HS-27A (cell line): ENCODE measurements at places on chromosomes 6 and 20.
A peak's percentile ranks its signal among the peaks of the same experiment; 100 is the strongest.

GRCh38 chr6:68901044-68901443 lies 266.0 kb downstream of the ADGRB3 start:
- DNase-seq: no peak

DNA sequence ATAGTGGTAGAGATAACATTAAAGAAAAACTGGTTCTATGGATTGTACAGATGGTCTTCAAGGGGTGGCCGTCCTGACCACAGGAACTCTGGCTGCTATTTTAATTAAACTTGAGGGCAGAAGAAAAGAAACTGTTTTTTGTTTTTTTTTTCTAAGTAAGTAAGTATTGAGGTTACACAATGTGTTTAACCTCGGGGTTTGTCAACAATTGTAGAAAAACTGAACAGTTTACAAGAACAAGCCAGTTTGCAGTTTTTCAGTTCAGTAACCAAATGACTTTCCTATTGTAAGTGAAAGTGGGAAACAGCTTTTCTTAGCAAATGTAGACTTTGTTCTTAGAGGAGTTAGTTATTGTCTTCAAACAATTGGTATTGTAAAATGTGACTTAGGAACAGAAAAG lies 77.0 kb downstream of the PLCB1 start:
- no peak for DNase-seq

GRCh38 chr20:40317156-40317790 lies 371.8 kb downstream of the MAFB start:
- DNase-seq: no peak

DNA sequence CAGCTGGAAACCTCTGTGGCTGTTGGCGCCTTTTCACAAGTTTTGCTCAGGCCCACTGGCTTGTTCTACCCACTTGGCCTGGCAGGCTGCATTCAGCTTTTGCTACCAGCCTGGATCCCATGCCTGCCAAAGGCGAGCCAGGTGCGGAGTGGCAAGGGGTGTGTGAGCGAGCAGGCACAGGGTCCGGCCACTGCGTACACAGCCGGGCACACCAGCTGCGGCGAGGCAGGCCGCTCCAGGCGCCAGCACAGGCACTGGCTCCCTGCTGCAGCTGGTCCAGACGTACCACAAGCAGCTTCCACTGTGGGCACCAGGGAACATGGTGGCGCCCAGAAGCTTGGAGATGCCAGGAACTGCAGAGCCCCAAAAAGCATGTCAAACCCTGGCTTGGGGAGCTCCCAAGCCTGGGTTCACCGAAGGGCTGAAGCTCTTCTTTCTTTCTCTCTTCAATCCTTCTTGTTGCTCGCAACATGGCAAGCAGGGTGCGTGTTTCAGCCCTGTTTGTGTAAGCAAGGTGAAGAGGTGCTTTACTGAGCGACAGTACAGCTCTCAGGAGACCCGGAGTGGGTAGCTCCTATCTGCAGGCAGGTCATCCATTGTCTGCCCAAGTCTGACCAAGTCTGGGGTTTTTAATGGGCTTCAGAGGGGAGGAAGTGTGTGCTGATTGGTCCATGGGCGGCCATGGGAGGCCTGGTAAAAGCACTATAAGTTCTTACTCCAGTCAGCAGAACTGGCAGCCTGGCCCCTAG lies 32.6 kb upstream of the GRM4 start:
- DNase-seq: no peak

DNA sequence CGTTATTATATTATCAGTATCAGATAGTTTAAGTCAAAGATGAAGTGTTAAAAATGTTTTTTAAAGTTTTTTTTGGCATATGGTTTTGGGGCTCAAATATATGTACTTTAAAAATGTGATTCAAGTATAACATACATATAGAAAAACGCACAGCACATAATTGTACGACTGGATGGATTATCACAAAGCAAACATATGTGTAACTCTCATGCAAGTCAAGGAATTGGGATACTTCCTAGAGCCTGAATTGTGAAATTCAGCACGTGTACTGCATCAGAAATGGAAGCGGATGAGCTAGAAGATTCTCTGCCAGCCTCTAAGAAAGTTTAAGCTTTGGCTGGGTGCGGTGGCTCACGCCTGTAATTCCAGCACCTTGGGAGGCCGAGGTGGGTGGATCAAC lies 340.9 kb downstream of the PRL start:
- no peak for DNase-seq

DNA sequence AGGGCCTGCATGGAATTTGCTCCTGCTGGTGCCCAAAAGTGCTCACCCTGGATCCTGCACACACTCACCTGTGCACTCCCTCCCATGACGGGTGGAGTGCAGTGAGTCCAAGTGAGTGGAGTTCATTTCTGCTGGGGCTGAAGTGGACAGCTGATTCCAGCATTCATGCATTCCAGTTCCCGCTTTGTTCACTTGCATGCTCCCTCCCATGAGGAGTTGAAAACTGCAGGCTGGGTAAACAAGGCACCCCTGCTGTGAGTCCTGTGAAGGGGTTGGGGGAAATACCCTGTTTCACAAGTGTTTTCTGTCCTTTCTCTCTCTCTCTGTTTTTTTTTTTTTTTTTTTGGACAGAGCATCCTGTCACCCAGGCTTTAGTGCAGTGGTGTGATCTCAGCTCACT lies 454.1 kb upstream of the NOX3 start:
- no peak for DNase-seq

DNA sequence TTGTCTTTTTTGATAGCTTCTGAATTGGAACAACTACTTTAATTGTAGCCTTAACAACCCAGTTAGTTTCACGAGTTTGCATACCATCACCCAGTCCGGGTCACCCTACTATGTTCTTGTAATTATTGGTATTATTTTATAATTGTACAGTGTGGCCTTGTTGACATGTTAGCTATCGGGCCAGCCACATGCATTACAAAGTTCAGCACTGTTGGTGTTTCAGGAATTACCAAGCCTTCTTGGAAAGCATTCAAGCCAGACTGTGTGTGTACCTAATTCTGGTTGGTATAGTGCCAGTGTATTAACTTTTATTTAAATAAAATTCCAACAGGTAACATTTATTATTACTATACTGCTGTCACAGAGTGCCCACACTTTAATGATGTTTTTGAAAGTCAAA lies 150.9 kb downstream of the JARID2 start:
- no peak for DNase-seq

GRCh38 chr6:41914869-41915530 lies 5.9 kb downstream of the MED20 start:
- no peak for DNase-seq

GRCh38 chr6:87200469-87201175 lies 45.3 kb downstream of the ZNF292 start:
- DNase-seq: no peak

DNA sequence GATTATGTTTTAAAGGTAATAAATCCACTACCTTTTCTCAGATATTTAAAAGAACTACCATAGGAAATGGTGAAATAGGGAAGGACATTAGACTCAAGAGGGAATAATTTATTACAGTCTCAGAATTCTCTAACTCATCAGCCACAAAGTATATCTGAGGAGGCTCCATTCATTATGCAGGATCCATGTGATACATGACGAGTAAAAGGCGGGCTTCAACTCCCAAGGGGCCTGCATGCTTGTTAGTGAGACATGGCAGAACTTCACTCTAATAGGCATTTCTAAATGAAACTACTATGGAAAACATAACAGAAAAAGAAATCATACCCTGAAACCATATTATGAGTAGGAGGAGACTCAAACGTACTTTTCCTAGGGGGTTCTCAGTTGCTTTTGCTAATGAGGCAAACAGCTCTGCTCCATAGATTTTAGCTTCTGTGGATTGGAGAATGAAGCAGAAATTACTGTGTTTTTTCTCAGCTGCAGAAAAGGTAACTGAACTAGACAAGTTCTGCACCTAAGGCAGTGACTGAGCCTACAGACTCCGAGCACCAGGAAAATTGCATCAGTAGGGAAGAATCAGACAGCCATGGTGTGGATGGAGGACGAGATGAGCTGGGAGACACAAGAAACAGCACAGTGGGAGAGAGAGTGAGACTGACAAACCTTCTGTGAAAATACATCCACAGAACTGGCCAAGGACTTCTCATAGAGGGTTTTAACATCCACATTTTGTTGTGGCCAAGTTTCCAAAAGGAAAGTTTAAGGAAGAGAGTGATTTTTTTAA lies 254.6 kb upstream of the PRDM1 start:
- DNase-seq: no peak

- no peak for DNase-seq
Measured at GRCh38 chr6:64050590-64050989, 415.0 kb downstream of the PHF3 start.

DNA sequence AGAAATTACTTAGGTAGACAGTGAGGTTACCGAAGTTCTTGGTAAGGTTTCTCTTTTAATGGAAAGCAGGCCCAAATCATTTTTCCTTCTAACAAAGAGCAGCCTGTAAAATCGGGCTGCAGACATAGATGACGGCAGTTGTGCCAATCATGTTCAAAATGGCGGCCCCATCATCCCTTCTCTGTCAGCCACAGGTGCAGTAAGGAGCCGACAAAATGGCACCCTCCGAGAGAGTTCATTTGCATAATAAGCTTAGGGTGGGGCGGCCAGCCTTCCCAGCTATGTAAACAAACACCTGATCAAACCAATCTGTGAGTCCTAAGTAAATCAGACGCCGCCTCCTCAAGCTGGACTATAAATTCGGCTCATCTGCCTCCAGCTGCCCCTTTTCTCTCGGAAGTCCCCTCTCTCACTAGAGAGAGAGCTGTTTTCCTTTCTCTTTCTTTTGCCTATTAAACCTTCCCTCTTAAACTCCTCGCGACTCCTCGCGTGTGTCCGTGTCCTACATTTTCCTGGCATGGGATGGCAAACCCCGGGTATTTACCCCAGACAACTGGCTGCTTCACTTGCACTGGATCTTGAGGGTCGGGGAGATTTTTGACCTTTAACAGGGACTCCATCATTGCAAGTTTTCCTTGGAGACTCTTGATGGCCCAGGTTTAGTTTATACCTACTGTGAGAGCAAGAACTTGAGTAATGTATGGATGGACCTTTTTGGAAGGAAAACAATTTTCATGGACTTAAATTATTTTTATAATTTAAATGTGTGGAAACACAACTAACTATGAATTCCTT lies 8.9 kb upstream of the DDR1 start:
- no peak for DNase-seq

GRCh38 chr20:36848677-36849076 lies 27.3 kb upstream of the TLDC2 start:
- no peak for DNase-seq

DNA sequence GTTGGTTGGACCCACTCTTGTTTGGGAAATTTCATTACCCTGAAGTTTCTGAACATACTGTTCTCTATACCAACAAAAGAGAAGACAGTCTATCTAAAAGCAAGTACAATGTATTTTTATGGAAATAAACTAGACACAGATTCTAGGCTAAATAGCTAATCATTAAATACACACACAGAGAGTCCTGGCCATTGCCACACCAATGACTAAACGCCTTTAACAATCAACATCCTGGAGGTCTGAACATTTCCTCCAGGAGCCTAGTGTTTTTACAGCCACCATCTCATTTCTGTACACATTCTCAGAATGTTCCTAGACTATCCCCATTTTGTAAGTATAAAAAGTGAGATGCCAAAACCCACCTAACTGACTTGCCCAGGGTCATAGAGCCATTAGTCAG lies 141.6 kb upstream of the RREB1 start:
- DNase-seq: no peak

- no peak for DNase-seq
Measured at GRCh38 chr6:56514395-56514794, 128.3 kb downstream of the DST start.

GRCh38 chr6:129709769-129710449 lies at the start of gene ARHGAP18:
Gene ARHGAP18 (minus strand): TSS chr6:129710177. CDS start chr6:129710136, 41 bp downstream.
- DNase-seq: peak; percentile 91

- DNase-seq: no peak
Measured at GRCh38 chr6:149246691-149247384, 70.7 kb upstream of the TAB2 start.

DNA sequence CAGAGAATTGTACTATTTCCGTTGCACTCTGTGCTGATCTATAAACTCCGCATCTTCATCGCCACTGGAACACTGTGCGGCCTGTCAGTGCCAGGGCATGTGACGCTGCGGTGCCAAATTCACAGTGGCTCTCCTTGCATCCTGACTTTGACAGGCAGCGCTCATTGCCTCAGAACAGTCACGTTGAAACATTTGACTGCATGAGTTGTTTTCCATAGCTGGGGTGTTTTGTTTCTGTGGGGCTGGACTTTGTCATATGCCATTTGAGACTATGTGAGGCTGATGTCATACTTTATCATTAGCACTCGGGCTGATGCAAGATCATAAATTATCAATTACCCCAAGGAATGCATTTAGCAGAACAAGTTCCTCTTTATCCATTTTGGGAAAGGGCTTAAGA lies 32.7 kb downstream of the CFAP61 start:
- no peak for DNase-seq

DNA sequence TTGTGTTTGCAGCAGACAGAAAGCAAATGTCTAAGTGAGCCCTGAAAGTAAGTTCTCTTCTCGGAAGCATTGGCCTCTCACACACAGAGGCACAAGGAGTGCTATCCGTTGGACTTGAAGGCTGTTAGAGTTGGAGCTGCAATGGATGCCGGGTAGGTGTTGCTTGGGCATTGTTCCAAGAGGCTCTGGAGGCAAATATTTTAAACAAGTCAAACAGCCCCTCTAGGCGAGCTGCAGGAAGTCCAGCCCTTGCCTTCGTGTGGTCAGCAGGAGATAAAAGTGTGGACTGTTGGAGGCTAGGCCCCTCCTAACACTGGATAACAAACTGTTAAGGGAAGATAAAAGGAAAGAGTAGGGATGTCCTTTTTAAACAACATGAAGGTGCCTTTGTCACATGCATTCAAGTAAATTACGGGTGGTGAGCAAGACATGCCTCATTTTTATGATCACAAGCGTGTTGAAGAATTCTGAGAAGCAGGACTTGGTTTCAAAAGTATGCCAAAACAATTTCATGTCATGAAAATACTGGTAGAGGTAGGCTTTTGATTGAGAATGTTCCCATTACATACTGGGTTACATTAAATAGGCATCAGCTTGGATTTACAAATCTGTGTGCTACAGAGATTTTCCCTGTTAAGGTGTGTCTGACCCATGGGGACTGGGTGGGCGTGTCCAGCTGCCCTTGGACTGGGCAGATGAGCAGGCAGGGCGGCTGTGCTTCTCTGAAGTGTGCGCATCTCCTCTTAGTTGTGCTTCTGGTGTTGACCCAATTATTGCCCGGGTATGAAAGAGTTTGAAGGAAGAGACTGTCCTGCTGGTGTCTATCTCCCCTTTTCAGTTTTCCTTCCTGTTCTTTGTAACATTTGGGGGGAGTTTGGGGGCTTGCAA lies 57.5 kb downstream of the RREB1 start:
- no peak for DNase-seq

GRCh38 chr6:70547313-70547712 lies 19.4 kb upstream of the SDHAF4 start:
- no peak for DNase-seq
